Suppressor macrophage treated with lipopolysaccharide for 4 hours (primary cell): ENCODE measurements at places on chromosomes 6 and 20.

DNA sequence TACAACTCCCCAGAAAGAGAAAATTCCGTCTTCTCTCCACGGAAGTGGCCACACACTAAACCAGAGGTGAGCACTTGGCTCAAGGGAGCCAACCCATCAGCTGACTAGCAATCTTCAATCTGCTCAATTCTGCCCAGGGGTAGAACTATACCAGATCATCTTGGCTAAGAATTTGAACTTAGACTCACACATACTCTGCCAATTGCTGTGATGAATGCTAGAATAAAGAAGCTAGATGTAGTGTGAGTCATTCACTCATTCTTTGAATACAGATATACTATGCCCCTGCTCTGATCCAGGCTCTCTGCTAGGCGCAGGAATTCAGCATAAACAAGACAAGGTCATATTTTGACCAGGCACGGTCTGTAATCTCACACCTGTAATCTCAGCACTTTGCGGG lies 147.9 kb upstream of the SHLD1 start:
- no peak for DNase-seq

GRCh38 chr20:37333848-37334318 lies 12.1 kb upstream of the SRC start:
- peak; percentile 92 for DNase-seq

GRCh38 chr6:17866876-17867444 lies 120.5 kb downstream of the KIF13A start:
- DNase-seq = no peak

- no peak for DNase-seq
These were observed 61.9 kb downstream of the ESR1 start for GRCh38 chr6:151869345-151869744.

DNA sequence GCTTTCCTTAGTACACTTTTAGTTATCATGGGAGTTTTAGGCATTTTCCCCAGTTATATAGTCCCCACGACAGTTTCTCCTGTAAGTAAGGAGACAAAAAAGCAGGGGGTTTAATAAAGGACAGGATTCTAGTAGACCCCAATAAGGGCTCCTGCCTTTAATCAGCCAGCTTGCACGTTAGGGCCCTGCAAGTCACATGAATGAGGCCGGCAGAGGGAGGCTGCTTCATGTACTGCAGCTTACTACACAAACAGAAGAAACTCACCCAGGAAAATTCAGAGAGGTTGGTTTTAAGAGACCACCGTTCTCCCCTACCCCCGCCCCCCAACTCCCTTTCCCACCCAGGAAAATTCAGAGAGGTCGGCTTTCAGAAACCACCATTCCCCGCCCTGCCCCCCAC lies 229.7 kb upstream of the MOCS1 start:
- DNase-seq = no peak

- no peak for DNase-seq
These were observed 64.3 kb upstream of the ID4 start for GRCh38 chr6:19772891-19773290.

DNA sequence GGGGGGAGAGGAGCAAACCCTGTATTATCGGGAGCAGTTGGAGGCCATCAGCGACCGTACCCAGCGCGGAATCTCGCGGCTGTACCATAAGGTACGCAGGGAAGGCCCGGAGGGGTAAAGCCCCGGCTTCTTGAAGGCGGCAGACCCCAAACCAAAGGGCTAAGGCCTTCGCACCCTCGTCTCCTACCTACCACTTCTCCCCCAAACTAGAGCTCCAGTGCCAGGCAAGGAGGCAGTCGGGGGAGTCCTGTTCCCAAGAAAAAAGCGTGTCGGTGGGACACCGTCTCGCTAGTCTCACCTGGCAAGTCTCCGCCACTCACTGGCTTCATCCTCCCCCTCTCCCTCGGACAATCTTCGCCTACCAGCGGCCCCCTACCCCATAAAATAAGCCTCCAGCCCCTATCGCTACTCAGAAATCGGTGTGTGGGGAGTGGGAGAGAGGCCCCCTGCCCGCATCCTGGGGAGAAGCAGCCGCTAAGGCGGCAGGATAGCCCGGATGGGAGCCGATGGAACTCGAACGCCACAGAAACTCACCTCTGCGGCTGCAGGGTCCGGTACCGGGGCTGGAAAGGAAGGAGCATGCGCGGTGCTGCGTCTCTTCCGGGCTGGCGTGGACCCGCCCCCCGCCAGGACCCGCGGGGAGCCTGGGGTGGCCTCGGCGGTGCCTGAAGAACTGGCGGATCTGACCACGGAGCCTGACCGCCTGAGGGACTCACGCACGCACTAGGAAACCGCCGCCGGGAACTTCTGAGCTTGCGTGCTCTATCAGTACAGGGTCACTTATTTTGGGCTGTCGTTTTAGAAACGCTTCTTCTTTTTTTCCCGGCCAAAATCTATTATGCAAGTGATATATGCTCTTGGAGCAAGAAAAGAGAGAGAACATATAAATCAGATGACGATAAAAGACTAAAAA lies at the start of gene RPS10:
Gene RPS10, minus strand, starts transcription at position 572 of the 913 bp plus-strand sequence. CDS start 848 bp downstream, outside the sequence.
- peak; percentile 98 for DNase-seq

DNA sequence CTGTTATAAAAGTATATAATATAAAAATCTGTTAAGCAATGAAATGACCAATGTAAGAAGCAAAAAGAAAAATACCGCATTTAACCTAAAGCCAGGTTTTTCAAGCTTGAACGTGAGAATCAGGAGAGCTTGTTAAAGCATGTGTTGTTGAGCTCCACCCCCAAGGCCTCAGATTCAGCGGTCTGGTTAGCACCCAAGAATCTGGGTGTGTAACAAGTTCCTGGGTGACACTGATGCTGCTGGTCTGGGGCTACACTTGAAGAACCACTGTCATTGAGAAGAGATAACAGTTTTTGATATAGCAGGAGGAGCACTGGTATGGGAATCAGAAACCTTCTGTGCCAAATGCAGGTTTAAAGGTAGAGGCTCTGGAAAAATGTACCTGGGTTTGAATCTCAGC lies 154.0 kb downstream of the ID4 start:
- DNase-seq = no peak

DNA sequence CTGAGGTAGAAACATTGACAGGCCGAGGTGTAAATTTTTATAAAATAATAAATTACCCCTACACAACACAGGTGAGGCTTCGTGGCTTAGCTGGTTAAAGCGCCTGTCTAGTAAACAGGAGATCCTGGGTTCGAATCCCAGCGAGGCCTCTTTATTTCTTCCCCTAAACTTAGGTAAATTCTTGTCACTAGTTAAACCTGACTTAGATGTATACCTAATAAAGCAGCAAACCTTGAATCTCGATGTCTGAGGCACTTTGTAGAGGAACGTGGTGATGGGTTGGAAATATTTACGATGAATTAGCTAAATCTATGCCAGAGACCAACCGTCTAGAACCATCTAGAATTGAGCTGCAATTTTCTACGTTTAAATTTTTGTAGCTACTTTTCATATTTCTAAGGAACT lies 185.6 kb downstream of the OR2B2 start:
- DNase-seq = no peak

DNA sequence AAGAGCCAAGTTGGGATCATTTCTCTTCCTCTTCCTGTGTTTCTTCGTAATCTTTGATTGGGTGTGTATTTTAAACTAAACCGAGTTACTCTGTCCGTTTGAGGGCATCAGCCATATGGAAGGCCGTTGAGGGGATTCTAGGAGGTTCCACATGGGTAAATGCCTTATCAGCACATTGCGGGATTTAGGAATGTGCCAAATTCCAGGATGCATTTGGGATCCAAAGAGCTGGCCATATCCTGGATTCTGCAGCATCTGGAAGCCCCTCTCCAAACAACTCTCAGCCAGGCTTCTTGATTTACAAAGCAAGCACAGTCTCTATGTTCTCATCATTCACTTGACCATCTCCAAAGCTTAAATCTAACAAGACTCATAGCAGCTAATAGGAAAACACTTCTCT lies 67.6 kb upstream of the RIN2 start:
- no peak for DNase-seq

- DNase-seq = no peak
These were observed 1.3 kb downstream of the SMIM13 start for GRCh38 chr6:11094941-11095340.

- DNase-seq = no peak
These were observed 133.5 kb downstream of the SCML4 start for GRCh38 chr6:107690643-107691061.

GRCh38 chr20:53195876-53196610 lies 223.9 kb downstream of the TSHZ2 start:
- no peak for DNase-seq

GRCh38 chr6:75946146-75946831 lies 126.2 kb downstream of the IMPG1 start:
- no peak for DNase-seq

DNA sequence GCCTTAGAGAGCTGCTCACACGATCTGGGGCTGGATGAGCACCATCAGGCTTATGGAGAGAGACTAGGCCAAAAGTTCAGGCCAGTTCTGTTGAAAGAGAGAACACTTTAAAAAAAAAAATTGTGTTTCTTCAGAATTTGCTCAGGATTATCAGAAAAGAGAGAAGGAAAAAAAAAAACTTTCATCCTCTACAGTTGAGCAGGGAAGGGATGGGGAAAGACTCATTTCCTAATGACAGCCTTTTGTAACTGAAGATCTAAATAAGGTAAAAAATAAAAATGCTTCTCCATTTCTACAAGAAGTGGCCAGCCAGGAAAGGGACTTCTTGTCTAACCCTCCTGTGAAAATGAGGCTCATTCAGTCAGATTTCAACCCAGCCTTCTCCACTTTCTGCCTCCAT lies 134.8 kb downstream of the LY86 start:
- DNase-seq = no peak

DNA sequence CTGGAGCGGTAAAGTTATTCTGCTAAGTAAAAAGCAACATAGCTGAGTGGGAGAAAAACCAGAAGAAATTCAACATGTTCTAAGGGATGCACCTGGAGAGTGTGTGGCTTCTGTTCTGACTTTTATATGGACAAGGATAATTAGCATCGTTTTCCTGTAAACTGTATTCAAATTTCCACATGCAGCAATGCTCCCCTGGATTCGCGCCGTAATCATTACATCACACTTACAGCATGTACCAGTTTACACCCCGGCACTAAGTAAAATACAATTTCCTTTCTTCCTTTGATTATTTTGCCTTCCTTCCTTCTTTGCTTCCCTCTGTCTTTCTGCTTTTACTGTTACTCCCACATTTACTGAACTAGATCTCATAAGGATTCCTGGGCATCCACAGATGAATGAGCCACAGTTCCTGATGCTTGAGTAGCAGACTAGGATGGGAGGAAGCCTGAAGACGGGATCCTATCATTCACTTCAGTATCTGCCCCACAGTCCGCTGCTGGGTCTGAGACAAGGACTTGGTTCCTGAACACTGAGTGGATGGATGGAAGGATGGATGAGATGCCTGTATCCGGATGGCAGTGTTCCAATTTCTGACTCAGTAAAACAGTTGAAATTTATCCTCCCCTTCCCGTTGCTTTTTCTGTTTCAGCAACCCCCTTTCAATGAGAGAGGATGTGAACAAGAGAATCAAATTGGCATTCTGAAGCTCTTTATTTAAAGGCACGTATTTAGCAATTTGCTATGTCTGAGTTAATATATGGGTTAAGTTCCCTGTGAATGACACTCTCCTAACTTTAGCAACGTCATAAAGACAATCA lies 174.6 kb downstream of the GJA10 start:
- no peak for DNase-seq

GRCh38 chr20:48380661-48381060 lies 447.1 kb downstream of the PREX1 start:
- no peak for DNase-seq

DNA sequence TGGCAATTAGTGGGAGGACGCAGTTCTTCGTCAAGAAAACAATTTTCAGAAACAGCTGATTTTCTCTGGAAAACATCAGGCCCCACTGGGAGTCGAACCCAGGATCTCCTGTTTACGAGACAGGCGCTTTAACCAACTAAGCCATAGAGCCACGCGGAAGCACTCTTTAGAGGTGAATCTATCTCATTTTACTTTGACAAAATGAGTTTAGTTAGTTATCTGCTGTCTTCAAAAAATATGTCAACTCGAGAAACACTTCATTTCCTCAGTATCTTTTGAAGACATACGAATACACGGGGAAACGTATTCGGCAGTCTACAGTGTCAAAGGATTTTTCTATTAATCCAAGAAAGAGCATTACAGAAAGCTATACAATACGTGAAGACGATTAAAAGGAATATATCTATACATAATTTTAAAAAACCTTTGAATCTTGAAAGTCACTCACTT lies 26.7 kb downstream of the GPX6 start:
- DNase-seq = peak; percentile 24

GRCh38 chr6:142251930-142252445 lies 49.8 kb upstream of the ADGRG6 start:
- DNase-seq = no peak

DNA sequence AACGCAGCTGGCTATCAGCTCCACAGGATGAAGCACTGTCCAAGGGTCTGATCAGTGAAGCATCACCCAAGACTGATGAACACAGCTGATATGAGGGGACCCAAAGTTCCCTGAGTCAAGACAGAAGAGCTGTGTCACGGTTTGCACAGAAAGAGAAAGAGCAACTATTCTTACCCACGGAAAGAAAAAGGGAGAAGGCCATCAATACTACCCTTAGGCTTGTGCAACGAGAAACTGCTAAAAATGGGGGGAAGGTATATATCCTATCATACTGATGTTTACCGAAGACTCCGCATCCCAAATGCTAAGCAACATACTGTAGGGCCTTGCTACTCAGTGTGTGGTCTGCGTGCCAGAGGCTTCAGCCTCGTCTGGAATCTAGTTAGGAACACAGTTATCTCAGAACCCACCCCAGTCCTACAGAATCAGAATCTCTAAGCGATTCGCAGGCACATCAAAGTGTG lies 665 bp downstream of the FASTKD5 start:
- peak; percentile 64 for DNase-seq

DNA sequence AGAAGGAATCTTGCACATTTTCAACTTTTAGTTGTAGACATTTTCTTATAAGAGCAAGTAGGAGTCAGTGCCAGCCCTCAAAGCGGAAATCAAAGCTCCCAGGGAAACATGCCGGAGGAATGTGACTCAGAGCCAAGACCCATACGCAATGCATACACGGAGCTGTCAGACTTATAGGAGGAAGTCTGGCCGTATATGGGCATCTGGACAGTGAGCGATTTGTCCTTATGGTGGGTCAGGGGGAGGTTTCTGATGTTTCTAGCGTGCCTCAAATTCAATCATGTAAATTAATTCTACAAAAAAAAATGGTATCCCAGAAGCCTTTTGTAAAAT lies 3.6 kb upstream of the CCN2 start:
- DNase-seq = no peak

DNA sequence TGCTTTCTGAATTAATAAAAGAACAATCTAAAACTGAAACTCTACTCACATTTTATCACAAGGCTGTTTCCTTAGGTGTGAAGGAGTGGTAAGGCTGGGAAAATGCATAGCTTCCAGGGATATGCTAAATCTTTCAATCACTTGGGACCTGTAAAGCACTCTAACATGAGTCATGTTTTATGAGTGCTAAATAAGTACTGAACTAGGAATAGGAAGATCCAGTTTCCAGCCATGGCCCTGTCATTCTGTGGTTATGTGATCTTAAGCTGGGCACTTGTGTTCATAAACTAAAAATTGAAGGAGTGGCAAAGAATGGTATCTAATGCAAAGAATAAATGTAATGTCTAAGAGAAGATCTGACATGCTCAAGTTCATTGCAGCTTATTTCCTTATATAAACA lies 6.1 kb upstream of the TMEM200A start:
- no peak for DNase-seq
